ENCODE measurements at places on chromosomes 12 and 14.
A peak's percentile ranks its signal among the peaks of the same experiment; 100 is the strongest.

GRCh38 chr14:105941226-105942166 lies 415.1 kb downstream of the TMEM121 start:
- no peak for DNase-seq

- DNase-seq, result no peak
Measured at GRCh38 chr12:100017056-100017455, 32.3 kb upstream of the ANKS1B start.

- no peak for DNase-seq
Measured at GRCh38 chr12:41905073-41905758, 239.5 kb downstream of the GXYLT1 start.

- no peak for DNase-seq
Measured at GRCh38 chr12:24360461-24360860, 411.0 kb upstream of the SOX5 start.

GRCh38 chr14:104335176-104335575 lies 196.8 kb downstream of the KIF26A start:
- no peak for DNase-seq

DNA sequence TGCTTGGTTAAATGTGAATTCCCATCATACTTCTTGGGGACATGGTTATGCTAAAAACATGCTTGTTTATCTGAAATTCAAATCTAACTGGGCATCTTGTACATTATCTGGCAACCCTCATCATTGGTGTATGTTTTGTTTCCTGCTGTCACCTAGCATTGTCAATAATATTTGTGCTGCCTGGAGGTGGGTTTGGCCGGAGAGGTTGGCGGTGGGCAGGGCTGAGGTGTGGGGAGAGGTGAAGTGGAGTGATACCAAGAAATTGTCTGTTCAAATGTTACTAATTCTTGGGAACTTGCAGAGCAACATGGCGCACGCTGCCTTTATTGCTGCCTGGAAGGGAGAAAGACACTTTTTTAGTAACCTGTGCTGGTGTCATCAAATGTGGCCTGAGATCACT lies 280.5 kb downstream of the VRK1 start:
- no peak for DNase-seq

DNA sequence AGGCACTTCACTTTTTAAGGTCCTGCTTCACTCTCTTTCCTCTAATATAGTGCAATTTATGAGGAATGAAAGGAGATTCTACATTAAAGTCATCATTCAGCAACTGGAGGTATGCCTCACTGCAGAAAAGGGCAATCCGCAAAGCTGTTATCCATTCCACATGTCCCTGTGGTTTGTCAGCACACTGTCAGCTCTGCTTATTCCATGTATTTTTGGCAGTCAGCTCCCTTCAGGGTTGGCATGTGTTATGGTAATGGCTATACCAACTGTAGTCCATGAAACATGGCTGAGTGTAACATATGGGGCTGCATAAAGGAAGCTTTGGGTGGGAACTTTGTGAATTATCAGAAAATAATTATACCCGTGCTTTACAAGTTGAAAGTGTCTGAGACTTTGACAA lies 154.1 kb downstream of the GALC start:
- DNase-seq, result no peak

- no peak for DNase-seq
Measured at GRCh38 chr14:77889971-77890442, 90.1 kb downstream of the ADCK1 start.

DNA sequence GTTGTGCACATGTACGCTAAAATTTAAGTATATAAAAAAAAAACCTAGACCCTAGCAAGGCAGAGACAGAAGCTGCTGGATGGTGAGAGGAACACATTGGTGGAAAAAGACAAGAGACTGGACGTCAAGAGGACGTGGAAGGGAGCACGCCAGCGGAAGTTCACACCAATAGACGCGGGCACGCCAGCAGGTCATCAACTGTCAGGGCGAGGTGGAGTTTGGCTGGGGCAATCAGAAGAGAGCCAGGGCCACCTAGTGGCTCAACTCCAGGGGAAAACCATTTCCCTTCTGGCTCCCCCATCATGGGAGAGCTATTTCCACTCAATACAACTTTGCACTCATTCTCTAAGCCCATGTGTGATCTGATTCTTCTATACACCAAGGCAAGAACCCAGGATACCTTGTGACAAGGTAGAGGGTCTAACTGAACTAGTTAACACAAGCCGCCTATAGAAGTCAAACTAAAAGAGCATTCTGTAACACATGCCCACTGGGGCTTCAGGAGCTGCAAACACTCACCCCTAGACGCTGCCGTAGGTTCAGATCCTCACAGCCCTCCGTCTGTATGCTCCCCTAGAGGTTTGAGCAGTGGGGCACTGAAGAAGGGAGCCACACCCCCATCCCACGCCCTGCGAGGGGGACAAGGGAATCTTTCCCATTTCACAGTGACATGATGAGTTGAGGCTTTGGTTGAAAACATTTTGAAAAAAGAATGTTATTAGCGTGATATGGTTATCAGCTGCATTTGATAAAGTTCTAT lies 702.7 kb downstream of the TMTC2 start:
- no peak for DNase-seq

DNA sequence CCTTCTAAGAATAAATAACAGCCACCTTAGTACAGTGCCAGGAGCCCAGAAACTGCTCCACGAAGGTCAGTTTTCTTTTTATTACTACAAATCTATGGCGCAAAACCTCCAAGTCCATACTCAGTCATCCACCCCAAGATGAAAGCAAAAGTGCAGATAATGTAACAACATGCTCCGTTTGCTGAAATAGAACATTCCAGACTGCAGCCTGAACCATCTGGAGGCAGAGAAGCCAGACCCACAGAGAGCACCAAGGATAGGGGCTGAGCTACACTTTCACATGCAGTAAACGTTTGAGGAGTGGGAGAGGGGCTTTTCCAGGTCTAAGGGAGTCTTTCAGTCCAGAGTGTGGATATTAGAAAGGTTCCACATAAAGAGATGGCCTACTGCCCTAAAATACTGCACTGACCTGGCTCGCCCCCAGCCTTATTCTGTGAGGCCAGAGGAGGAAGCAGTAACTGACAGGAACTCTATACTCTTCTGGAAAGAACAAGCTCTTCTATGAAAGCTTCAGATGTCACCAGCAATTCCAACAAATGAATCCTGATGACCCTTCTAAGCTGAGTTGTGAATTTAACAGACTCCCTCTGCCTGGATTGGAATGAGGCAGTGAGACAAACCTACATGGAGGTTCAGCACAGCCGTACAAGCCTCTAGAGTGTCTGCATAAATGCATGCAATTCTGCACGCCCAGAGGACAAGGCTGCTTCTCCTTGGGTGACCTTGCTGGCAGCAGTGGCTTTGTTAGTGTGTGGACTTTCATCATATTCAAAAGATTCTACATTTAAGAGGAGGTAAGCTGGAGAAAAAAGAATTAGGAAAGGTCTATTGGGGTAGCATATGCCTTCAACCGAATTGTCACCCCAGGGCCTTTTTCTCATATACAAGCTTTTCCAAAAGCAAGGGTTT lies 153.9 kb upstream of the EGLN3 start:
- DNase-seq, result no peak

DNA sequence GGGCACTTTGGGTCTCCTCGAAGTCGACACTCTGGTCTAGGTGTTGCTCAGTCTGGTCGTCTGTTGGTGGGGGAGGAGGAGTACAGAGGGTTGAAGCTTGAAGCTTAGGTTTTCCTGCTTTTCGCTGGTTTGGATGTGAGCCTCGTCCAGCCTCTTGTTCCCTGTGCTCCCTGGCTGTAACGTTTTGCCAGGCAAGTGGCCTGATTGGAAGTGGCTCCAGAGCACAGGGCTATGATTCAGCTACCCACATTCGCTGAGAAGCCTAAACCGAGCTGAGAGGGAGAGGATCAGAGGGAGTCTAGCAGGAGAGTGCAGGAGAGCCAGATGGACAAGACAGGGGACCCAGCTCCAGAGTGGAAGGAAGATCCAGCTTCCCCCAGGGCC lies 6.1 kb downstream of the HOXC10 start:
- no peak for DNase-seq

- peak; percentile 84 for DNase-seq
Measured at GRCh38 chr12:103547929-103548328, 39.1 kb upstream of the STAB2 start.

DNA sequence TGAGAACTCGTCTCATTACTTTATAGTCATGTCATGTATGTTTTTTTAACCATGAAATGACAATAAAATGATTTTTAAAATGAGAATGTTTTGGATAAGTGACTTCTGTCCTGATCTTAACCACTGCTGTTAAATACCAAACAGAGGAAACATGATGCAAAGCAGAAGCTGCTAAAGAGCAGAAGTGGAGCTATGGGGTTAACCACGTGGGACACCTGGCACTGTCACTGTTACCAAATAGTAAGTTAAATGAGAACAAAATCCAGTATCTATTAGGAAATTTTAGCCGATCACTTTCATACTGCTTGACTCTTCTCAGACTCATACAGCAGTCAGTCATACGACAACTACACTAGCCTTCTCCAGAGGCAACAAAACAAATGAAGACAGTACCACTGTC lies 82.4 kb downstream of the SCAF11 start:
- no peak for DNase-seq

GRCh38 chr14:59318908-59319307 lies 130.4 kb downstream of the DAAM1 start:
- no peak for DNase-seq

DNA sequence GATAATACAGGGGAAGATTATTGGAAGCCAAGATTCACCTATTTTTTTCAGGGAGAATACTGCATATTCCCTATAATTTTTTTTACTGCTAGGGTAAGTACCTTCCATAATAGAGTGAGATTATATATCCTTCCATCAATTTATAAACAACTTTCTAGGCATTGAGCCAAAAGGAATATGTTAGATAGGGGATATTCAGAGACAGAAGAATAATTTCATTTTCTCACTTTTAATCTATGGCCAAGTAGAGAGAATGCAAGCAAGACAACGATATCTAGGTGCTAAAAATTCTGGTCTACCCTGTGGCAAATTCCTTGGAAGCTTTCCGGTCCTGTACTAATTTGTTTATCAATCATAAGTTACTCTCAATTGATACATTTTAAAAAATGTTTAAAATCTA lies 69.7 kb upstream of the STAC3 start:
- no peak for DNase-seq

- no peak for DNase-seq
Measured at GRCh38 chr12:49777800-49778748, 36.7 kb downstream of the TMBIM6 start.

DNA sequence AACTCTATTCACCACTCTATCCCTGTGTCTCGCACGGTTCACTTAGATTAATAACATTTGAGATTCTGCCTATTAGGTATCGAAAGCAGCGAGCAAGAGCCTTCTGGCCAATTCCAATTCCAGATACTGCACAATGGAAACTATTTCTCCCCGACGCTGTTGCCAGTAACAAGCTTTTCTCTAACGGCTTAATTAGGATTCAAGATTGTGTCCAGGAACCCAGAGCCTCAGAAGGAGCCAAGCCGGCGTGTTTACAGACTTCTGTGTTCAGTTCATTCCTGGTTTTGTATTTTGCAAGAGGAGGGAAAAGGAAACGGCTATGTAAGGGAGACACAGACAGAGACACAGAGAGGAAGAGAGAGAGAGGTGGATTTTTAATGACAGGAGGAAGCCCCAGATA lies 185.6 kb downstream of the DICER1 start:
- DNase-seq, result no peak

DNA sequence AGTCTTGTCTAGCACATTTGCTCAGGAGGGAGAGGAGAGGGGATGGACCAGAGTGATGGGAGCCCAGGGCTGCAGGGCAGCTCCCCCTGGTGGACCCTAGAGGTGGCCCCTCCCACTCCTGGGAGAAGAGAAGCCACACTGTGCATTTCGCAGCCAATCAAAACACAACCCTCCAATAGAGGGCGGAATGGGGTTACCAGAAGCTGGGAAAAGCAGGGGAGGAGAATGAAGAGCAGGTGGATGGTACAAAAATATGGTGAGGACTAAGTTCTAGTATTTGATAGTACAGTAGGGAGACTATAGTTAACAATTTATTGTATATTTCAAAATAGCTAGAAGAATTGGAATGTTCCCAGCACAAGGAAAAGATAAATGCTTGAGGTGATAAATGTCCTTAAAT lies 23.6 kb downstream of the VASH1 start:
- DNase-seq, result peak; percentile 50

- DNase-seq, result no peak
Measured at GRCh38 chr14:35965400-35965799, 139.3 kb downstream of the BRMS1L start.

GRCh38 chr12:42987216-42987650 lies 397.7 kb upstream of the PRICKLE1 start:
- no peak for DNase-seq

GRCh38 chr14:100370003-100370402 lies 46.9 kb downstream of the SLC25A47 start:
- DNase-seq, result no peak

DNA sequence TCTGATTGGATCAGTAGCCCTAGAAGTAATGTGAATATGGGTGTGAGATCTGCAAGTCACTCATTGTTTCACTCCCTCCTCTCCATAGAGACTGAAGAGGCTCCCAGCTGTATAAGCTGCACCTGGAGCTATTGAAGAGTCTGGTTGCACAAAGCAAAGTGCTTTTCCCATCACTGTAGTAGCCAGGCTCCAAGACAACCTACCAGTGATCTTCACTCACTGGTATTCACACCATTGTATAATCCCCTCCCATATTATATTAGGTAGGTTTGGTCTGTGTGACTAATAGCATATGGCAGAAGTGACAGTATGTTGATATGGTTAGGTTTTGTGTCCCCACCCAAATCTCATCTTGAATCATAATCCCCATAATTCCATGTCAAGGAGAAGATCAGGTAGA lies 64.4 kb downstream of the ZFC3H1 start:
- DNase-seq, result no peak

GRCh38 chr12:42306297-42306696 lies 19.6 kb downstream of the ZCRB1 start:
- no peak for DNase-seq

DNA sequence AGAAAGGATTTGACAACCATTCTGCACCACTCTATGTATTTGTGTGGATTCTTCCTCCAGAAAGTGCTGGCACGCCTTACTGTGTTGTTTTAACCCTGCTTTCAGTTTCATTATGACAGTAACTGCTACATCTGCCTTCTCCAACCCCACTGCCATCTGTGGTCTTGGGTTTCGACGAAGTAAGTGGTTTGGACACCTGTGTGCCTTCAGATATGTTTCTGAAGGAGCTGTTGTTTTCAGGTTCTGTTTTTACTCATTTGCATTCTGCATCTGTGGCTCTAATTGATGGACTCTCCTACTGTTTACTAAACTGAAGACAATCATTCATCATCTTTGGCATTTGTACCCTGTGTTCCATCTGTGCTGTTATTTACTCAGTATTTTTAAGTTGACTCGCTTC lies 4.1 kb downstream of the TSHR start:
- peak; percentile 66 for DNase-seq

DNA sequence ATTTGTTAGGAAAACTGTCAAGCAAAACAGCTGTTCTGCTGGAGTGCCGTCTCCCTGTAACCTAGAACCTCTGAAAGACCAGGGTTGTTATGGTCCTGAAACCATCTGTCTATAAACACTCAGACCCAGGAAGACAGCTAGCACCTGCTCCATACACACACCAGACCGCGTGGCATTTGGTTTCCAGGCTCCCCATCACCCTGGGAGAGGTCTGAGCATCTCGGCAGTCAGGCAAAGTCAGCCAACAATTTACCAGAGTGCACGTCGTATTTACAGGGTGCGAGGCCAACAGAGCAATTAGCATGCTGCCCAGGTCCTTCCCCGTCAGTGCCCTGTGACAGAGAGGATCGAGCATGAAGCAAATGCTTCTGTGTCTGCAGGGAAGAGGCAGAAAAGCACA lies 272.5 kb downstream of the SLC15A4 start:
- DNase-seq, result peak; percentile 83

GRCh38 chr12:67645126-67645525 lies 3.4 kb upstream of the DYRK2 start:
- DNase-seq, result no peak
